NCI-H345 (cell line): ENCODE measurements at places on chromosomes 7 and 10.
A peak's percentile ranks its signal among the peaks of the same experiment; 100 is the strongest.

DNA sequence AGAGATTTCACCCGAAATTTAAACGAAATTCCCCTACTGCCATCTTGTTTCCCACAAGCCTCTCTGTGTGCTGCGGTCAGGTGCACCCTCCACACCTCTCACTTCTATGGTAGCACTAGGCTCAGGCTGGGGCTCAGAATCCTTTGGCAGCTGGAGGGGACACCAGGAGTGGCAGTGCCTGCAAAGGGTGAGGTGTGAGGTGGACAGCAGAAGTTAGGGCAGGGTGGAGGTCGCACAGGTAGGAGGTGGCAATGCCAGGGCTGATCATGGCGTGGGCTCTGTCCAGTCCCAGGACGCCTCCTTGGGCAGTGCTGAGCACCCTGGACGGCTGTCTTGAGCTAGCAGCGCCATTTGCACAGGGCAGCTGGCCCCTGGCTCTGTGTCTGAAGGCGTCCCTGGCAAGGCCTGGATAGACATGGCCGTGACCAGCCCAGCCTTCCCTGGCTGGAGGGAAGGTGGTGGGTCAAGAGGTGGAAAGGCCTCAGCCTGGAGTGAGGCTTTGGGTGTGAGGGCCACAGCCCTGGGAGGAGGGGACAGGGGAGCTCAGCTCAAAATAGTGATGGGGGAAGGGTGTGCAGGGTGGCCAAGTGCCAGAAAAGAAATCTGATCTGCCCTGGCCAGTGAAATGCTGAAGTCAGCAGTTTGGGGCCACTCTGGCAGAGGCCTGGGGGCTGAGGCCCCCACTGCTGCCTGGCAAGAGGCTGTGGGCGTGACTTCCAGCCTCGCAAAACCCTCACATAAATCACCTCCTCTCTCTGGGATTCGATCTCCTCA lies 40.0 kb downstream of the ZCCHC24 start:
- DNase-seq, result no peak

DNA sequence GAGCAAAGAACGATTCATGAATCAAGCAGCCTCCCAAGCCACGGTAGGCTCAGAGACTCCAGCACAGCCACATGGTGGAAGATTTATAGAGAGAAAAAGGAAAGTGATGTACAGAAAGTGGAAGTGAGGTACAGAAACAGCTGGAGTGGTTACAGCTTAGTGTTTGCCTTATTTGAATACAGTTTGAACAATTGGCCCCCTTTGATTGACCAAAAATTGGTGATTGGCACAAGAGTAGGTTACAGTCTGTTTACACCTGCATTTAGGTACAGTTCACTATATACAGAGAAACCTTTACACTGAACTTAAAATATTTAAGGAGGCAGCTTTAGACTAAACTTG lies 136.4 kb upstream of the ASAH2 start:
- no peak for DNase-seq

DNA sequence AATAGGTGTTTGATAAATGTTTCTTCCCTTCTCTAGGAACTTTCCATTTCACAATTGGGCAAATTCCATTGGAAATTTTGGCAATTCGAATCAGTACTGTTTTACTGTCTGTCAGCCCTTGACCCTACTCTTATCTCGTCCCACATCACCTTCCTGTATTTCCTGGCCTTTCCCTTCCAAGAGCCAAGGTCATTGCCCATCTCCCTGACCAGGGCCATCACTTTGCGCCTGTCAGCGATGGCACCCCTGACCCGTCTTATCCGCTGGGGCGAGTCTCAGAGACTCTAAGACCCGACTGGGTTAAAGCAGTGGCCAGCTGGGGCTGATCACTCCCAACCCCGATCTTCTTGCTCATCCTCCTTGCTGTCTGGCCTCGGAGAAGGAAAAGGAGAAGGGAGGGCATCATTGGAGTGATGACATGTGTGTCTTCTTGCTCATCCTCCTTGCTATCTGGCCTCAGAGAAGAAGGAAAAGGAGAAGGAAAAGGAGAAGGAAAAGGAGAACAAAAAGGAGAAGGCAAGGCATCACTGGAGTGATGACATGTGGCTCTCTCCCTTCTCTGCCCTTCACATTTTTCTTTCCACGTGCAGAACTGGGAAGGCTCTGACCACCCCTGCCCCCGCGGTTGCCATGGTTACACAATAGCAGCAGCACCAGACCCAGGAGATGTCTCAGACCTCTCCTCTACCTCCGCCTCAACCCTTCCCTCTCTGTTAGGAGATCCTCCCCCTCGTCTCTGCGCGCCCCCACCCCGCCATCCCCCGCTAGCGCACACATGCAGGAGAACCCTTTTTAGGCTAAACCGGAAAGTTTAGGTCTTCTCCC lies 2.0 kb downstream of the SEMA3D start:
- no peak for DNase-seq

DNA sequence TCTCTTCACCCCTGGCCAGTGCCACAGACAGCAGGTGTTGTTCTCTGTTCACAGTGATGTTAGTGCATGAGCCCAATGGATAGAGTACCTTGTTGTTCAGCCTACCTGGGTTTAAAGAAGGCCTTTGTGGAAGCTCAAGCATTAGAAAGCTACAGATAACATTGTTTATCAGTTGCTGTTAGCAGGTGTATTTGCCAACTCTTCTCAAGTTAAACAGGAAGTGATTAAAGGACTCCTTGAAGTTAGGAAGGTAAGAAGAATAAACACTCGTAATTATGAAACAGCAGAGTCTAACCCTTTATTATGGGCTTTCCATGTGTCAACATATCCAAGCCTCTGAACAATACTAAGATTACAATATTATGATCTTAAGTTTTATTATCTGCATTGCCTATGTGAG lies 25.9 kb downstream of the RGR start:
- peak; percentile 65 for DNase-seq

DNA sequence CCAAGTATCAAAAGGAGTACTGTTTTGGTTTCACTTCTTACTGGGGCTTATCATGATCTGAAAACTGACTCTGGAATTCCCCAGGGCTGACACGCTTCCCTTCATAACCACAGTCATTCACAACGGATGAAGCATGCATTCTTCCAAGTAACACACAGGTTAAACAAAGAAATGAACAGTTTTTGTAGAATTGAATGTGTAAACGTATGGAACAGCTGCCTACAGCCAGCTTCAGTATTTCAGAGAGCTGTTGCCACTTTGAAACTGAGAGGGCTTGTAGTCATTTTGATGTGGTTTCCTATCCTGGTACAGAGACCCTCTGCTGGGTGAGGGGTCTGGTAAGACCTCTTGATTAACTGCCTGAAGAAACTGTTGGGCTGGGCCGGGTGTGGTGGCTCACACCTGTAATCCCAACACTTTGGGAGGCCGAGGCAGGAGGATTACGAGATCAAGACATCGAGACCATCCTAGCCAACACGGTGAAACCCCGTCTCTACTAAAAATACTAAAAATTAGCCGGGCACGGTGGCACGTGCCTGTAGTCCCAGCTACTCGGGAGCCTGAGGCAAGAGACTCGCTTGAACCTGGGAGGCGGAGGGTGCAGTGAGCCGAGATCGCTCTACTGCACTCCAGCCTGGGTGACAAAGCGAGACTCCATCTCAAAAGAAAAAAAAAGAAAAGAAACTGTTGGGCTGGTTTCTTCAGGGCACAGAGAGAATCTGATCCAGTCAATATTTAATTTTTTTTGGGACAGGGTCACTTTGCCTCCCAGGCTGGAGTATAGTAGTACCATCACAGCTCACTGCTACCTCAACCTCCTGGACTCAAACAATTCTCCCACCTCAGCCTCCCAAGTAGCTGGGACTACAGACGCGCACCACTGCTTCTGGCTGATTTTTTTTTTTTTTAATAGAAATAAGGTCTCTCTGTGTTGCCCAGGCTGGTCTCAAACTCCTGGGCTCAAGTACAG lies 4.7 kb downstream of the NFE2L3 start:
- DNase-seq, result no peak

GRCh38 chr7:30285536-30286284 lies 1.3 kb downstream of the ZNRF2 start:
- peak; percentile 19 for DNase-seq

DNA sequence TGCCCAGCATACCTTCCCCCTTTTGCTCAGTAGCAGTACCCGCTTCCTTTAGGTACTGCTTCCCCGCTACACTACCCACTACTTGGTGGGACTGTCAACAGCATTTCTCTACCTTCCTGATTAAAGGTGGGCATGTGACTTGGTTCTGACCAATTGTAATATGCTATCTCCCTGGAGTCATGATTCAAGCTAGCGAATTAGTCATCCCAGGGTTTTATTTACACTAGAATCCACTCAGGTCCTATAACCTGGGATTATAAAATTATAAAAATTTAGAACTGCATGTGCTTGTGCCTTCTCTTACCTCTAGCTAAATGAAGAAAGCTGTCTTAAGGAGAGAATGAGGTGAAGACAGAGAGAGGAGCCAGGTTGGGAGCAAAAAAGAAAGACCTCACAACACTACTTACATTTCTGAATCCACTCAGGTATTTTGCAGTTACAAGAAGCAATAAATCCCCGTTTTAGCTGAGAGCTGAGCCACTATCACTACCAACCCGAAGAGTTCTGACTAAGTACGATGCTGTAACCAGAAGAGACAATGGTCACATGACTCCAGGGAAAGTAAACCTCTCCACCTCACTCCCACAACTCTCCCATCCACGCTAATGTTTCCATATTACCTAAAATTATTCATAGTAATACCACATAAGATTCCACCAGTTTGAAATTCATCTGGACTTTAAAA lies 9.7 kb downstream of the GBX1 start:
- DNase-seq, result no peak

DNA sequence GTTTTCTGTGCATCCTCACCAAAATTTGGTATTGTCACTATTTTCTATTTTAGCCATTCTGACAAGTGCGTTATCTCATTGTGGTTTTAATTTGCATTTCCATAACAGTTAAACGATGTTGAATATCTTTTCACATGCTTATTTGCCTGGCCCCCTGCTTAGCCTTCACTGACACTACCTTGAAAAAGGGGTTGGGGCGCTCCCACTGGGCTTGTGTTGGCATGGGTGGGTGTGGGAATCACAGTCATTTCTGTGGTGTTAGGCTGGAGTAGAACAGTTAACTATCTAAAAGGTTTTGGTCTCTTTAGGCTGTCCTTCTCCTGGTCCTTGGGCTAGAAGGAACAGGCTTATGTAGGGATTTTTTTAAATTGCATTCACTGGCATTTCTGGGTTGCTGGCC lies 72.2 kb upstream of the TMEM140 start:
- no peak for DNase-seq

GRCh38 chr7:132842478-132842877 lies 239.4 kb downstream of the CHCHD3 start:
- no peak for DNase-seq

DNA sequence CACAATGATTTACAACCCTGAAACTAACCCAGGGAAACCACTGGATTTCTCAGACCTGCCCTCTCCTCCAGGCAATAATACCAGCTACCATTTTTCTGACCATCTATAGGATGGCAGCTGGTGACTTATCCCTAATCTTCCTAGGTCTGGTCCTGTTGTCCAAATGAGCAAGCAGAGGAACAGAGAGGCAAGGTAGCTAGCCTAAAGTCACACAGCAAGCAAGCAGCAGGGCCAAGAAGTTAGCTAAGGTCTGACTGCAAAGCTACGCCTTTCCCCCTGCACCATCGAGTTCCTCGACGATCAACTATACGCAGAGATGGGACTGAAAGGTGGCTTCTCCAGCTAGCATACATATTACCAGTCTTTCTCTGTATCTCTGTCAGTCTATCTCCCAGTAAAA lies 25.3 kb downstream of the ATXN7L1 start:
- DNase-seq, result no peak

GRCh38 chr7:133572843-133573242 lies 320.0 kb downstream of the EXOC4 start:
- DNase-seq, result no peak

- no peak for DNase-seq
Measured at GRCh38 chr10:34761453-34761852, 53.6 kb downstream of the PARD3 start.

DNA sequence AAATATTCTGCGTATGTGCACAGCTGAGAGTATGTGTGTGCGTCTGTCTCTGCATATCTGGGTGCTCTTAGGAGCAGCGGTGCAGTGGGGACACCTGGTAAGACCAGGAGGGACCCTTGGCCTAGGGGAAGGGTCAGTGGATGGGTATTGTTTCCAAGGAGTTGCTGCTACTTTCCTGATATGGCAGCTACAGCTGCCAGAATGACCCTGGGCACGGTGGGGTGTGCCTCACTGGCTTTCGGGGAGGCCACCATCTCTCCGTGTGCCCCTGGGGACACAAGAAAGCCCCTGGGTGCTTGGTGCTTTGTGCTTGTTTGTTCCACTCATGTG lies 8.6 kb downstream of the PFKFB3 start:
- DNase-seq, result no peak

DNA sequence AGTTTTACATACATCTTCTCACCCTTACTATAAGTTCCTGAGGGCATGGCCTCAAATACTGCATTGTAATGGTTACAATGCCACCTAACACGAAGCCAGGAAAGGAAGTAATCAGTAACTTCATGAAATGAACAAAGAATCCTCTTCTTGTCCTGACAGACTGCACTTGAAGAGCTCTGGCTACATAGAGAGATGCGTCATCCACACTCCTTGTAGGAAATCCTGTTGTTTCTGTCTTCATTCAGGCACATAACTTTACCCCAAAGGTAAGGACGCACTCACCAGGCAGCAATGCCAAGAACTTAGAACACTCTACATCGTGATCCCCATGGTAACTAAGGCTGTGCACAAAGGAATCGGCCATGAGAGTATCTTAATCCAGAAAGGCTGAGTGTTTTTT lies 80.3 kb upstream of the ARID5B start:
- no peak for DNase-seq

GRCh38 chr10:126732868-126733267 lies 62.4 kb upstream of the C10orf90 start:
- no peak for DNase-seq

- no peak for DNase-seq
Measured at GRCh38 chr10:623477-624311, 65.8 kb downstream of the DIP2C start.

- DNase-seq, result peak; percentile 26
Measured at GRCh38 chr10:102869258-102870198, at the start of gene AS3MT. TSS of gene AS3MT (plus strand) at chr10:102869470. CDS start at chr10:102869593, 123 bp downstream.

DNA sequence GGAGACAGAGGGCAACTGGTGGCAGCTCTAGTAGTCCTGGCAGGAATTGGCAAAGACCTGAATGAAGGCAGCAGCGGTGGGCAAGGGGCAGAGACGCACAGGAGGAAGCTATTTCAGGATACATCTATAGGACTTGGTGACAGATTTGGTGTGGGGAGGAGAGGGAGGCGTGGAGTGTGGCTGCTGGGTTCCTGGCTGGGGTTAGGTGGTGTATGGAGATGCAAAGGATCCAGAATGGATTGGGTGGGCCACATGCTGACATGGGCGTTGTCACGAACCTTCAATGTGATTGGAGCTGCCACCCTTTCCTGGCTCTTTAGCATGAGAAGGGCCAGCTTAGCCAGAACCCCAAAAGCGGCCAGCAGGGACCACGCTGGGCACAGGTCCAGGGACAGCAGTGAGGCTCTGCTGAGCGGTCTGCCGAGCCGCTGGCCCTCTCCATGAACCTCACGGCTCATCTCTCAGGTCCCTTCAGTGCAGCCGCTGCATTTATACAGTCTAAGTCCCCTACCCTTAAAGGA lies 10.2 kb upstream of the ADCY1 start:
- no peak for DNase-seq
